ENCODE measurements at places on chromosomes 2 and 18. TPM values are rescaled to one million over a fixed set of nuclear protein-coding genes. Genes with fewer than 3 reads are reported as not detected.

DNA sequence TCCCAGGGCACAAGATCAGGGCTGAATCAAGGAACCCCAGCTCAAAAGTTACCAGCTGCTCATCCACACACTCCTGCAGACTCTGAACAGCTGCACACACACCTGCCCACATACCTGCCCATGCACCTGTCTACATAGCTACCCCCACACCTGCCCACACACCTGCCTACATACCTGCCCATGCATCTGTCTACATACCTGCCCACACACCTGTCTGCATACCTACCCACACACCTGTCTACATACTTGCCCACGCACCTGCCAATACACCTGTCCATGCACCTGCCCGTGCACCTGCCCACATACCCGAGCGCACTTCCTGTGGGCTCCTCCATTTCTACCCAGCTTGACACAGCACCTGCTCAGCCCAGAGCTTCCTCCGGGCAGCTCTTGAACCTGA, 122.8 kb upstream of the AGAP1 start:
- peaks cover 32% of the 10 kb centered on the region for H3K27me3 ChIP-seq
- no peak for DNase-seq
- H3K4me3 ChIP-seq, result no peak overlapping the region
- H3K4me1 ChIP-seq, result no peaks in the 10 kb centered on the region

DNA sequence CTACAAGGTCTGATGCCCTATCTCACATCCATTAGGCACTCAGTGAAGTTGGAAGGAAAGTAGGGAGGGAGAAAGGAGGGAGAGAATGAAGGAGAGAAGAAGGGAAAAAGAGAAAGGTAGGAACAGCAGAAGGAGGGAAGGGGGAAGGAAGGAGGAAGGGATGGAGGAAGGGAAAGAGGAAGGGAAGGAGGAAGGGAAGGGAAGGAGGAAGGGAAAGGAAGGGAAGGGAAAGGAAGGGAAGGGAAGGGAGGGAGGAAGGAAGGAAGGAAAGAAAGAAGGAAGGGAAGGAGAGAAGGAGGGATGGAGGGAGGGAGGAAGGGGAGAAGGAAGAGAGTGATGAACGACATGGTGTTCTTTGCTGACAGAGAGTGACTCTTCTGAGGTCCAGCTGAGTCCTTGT, 468.9 kb upstream of the MYT1L start:
- H3K4me3 ChIP-seq, result no peak overlapping the region
- no peak overlapping the region for H3K27ac ChIP-seq
- DNase-seq, result no peak

ZNF519 gene
- 7.7 TPM for total RNA-seq

GRCh38 chr18:61209801-61210200, 123.4 kb upstream of the CDH20 start:
- H3K27me3 ChIP-seq, result no peaks in the 10 kb centered on the region
- no peak overlapping the region for H3K27ac ChIP-seq
- H3K36me3 ChIP-seq, result no peaks in the 10 kb centered on the region

DNA sequence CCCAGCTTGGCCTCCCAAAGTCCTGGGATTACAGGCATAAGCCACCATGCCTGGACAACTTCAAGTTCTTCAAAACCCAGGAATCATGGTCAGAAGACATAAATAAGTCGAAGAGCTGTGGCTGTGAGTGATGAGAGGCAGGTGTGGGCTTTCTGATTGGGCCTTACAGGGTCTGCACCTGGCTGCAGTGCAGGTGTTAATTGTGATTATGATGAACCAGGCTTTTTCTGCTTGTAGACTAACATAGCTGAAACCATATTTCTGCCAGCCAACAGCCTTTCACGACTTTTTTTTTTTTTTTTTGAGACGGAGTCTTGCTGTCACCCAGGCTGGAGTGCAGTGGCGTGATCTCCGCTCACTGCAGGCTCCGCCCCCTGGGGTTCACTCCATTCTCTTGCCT, 14.9 kb upstream of the DTNB start:
- DNase-seq, result no peak
- H3K36me3 ChIP-seq, result no peaks in the 10 kb centered on the region
- no peaks in the 10 kb centered on the region for H3K4me1 ChIP-seq
- no peak overlapping the region for H3K27ac ChIP-seq

ITPRIPL1 gene
- 0.10 TPM for total RNA-seq

DNA sequence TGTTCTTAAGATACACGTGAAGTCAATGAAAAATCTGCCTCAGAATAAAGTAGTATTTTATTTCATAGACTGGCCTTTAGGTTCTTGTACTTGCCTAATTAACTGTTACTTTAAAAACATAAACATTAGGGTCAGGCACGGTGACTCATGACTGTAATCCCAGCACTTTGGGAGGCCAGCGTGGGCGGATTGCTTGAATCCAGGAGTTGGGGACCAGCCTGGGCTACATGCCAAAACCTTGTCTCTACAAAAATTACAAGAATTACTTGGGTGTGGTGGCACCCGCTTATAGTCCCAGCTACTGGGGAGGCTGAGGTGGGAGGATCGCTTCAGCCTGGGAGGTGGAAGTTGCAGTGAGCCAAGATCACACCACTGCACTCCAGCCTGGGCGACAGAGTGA, 16.0 kb upstream of the SNORC start:
- peaks cover 22% of the 10 kb centered on the region for H3K36me3 ChIP-seq
- DNase-seq, result peak; percentile 89
- no peak overlapping the region for H3K4me3 ChIP-seq
- no peaks in the 10 kb centered on the region for H3K27me3 ChIP-seq

DNA sequence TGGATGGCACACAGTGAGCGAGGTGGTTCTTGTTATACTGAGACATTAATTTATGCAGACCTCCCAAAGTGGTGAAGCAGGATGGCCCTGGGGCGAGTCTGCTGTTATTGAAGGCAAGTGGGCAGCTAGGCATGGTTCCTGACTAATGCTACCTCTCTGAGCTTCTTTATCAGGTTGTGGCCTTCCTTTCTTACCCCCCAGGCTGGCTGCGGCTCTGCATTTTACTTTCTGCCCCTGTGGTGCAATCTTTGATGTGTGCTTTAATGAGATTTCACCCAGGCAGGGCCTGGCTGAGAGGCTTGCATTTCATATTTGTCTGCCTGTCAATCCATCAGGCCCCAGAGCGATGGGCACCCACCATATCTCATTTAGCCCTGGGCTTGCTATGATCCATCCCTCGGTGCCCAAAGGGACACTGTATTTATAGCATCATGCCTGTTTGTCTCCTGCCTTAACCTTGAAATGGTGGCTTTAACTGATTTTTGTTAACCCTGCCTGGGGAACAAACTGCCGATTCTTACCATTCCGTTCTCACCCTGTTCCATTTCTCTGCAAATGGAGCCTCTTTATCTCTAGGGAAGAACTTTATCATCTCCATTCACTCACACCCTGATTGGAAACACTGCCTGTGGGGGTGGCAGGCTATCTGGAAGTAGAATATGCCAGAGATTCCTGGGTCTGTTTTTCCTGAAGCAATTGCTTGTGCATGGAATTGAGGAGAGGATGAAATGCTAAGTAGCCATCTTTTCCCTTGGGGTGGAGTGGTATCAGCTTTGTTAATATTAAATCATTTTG, 316.2 kb upstream of the THSD7B start:
- H3K4me3 ChIP-seq, result no peak overlapping the region
- H3K4me1 ChIP-seq, result no peaks in the 10 kb centered on the region
- no peaks in the 10 kb centered on the region for H3K36me3 ChIP-seq
- H3K27ac ChIP-seq, result no peak overlapping the region
- no peak for DNase-seq
- H3K27me3 ChIP-seq, result no peaks in the 10 kb centered on the region
